Activated CD8-positive, alpha-beta memory T cell treated with anti-CD3 and anti-CD28 coated beads for 1 hour (primary cell): ENCODE measurements at places on chromosomes 2 and 18.

GRCh38 chr2:113877711-113878598 lies 11.9 kb upstream of the ACTR3 start:
- DNase-seq: no peak

GRCh38 chr2:123035541-123035940 lies 989.5 kb upstream of the CNTNAP5 start:
- no peak for DNase-seq

DNA sequence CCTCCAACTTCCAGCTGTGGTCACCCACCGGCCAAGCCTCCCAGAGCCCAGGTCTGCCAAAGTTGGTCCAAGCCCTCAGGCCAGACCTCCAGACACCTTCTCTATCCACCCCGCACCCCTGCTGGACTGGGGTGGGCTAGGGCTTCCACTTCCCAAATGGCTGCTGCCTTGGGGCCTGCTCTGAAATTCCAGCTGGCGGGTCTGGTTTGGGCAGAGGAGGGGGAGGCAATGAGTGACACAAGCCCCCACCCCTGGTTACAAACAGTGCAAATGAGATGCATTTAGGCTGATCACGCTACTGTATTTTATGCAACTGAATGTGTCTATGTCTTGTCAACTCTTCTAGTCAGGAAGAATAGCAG lies 14.6 kb downstream of the POU3F3 start:
- no peak for DNase-seq

DNA sequence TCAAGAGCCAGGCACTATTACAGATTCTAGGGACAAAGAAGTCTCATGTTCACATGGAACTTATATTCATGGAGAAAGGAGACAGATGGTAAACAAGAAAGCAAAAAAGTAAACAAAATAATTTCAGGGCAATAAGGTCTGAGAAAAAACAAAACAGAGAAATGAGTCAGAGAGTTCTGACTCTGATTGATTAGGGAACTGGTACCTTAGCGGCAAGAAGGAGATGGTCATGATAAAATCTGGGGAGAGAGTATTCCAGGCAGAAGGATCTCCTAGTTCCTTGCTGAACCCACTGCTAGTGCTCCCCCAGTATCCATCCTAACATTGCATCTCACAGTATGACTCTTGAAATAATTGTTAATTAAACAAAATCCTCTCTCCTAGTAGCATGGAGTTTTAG lies 161.8 kb upstream of the KLF7 start:
- no peak for DNase-seq

DNA sequence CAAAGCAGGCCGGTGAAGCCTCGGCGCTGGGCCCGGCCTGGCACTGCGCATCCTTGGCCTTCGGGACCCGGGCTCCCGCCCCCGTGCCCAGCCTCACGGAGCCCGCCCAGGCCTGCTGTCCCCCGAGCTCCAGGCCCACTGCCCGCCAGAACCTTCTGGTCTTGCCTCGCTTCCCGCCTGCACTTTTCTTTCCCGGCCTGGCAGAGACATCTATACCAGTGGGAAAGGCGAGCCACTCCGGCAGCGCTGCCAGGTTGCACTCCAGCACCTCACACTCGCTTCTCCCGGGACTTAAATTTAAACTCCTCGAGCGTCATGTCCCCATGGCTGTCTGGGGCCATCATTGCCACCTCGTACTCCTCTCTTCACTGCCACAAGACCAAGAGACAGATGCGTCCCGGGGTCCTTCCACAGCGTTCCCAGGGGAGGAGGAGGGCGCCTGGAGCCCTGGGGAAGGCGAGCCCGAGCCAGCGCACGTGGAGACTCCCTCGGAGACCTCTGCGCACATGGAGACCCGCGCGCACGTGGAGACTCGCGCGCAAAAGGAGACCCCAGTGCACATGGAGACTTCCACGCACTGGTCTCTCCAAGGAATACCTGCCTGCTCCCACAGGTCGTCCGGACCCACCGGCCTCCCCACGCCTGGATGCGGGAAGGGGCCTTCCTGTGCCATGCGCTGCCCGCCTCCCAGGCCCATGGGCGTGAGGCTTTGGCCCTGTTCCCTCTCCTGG lies 253.1 kb upstream of the SALL3 start:
- no peak for DNase-seq

DNA sequence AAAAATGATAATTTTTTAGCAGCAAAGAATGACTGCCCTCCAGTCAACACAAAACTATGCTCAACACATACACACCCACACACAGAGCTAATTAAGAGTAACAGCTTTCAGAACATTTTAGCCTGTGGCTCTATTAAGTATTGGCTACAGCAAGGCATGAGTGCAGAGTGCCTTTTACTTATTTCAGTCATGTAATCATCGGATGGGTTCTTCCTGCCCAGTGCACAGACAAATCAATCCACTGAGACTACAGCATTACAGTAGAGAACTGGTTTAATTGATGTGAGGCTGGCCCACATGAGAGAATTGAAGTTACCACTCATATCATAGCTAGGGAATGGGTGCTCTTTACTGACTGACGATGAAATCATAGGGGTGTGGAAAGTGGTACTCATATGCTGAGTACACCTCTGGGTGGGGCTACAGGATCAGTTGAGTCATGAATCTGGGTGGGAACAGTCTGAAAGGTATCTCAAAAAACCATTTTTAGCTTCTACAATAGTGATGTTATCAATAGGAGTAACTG lies 241.0 kb downstream of the FSIP2 start:
- DNase-seq: no peak

DNA sequence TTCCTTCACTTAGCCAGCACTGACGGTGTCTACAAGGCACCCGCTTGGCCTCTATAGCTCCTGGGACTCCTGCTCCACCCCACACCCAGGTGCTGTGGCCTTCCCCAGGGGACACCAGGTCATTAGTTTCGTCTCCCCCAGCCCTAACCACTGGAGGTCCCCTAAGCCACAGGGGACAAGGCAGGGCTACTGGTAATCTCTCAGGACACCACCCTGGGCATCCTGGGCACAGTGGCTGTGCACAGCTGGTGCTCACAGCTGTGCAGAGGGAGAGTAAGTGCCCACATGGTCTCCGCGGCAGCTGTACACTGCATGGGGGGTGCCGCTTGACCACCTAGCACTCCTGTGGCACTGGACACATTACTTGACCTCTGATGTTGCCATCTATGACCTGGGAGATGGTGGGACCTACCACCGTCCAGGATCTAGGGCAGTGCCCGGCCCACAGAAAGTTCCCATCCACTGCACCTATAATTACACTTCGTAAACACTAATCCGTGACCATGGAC lies 134.0 kb downstream of the HDAC4 start:
- DNase-seq: no peak

- DNase-seq: no peak
These were observed 204.3 kb downstream of the GULP1 start for GRCh38 chr2:188495969-188496431.

DNA sequence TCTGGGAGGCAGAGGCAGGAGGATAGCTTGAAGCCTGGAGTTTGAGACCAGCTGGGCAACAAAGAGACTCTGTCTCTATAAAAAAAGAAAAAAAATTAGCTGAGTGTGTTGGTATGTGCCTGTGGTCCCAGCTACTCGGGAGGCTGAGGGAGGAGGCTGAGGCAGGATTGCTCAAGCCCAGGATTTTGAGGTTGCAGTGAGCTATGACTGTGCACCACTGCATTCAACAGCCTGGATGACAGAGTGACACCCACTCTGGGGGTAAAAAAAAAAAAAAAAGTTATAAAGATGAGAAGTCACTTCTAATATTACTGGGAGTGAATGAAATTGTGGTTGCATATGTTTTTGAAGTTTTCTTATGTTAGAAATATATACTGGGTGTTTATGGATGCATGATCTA lies 71.6 kb downstream of the C2orf74 start:
- DNase-seq: no peak

DNA sequence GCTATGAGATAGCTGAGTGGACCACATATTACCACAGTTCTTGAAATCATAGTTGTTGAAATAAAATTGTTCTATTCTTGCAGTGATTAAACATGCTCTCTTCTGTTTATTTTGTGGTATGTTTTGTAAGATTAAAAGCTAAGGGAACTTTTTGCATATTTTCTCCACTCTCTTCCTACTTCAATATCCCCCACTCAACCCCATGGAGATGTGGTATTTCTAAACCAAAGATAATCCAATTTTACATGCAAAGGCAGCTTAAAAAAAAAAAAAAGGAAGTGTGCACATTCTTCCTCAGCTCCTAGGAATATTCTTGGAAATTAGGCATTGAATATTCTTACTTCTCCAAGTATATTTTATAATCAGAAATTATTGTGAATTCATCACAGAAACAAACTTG lies 15.0 kb upstream of the PAX3 start:
- DNase-seq: no peak

DNA sequence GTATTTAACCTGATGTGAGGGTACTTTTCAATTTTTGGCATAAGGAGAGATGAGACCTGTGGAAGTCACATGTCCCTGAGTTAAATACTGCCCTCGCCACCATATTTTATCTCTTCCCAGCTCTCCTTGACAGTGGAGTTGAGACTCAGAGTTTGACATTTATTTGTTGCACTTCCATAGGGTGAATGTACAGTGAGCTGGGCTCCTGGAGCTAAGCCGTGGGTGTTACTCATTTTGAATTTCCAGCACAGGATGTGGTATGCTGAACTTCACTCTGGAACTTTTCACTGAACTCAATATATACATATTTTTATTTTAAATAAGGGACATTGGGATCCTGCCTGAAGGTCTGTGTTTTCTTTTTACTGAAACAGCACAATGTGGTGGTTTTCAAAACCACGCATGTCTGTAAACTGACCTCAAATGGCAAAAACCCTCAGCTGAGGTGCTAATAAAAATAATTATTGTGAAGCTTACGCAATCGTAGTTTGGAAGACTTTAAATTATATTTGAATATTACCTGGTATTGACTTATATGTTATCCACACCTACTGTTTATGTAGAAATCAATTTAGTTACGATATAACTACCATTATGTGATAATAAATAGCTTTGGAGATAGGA lies 12.1 kb downstream of the RNF144A start:
- no peak for DNase-seq

DNA sequence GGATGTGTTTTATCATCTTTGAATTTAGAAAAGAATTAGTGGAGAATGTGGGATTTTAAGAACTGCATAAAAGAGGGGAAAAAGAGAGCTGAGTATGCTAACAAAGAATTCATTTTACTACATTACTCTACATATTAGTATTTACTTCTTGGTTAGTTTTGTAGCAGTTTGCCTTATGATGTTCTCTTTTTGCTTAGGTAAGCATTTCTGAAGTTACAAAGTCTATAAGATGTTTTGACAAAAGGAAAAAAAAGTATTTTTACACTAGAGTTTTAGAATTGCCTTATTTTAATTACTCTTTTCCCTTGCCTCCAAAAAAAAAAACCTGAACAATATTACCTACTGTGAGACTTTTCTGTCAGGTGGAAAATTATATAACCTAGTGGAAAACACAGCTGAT lies 739.5 kb upstream of the SLC39A10 start:
- DNase-seq: no peak

- no peak for DNase-seq
These were observed 28.1 kb downstream of the EPAS1 start for GRCh38 chr2:46325182-46325928.

GRCh38 chr2:96116424-96116878 lies at the start of gene ADRA2B:
Gene ADRA2B, minus strand, starts transcription at chr2:96116571. Its CDS starts 422 bp downstream, at chr2:96116149.
- DNase-seq: peak; percentile 70

DNA sequence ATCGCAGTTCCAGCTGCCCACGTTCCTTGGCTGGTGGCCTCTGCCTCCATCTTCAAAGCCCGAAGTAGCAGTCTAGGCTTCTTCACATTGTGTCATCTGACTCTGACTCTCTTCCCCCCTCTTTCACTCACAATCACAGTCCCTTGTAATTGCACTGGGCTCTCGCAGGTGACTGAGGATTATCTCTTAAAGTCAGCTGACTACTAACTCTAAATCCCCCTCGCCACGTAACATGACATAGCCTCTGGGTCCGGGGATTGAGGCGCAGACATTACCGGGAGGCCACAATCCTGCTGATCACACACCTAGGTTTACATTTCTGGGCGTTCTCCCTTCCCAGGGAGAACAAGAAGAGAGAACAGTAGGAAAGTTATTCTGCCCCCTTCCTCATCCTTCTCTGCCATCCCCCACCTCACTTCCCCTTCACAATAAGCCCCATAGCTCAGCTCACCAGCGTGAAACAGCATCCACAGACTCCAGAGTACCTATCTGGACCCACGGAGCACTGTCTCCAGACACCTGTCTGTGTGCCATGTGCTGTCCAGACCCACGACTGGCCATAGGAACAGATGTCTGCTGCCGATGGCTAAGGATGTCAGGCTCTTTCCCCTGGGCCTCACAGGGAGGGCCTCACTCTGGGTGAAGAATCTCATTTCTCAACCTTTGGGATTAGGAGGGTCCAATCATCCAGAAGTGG lies 64.3 kb upstream of the FZD7 start:
- DNase-seq: no peak
